ENCODE measurements at places on chromosomes 11 and 22.

DNA sequence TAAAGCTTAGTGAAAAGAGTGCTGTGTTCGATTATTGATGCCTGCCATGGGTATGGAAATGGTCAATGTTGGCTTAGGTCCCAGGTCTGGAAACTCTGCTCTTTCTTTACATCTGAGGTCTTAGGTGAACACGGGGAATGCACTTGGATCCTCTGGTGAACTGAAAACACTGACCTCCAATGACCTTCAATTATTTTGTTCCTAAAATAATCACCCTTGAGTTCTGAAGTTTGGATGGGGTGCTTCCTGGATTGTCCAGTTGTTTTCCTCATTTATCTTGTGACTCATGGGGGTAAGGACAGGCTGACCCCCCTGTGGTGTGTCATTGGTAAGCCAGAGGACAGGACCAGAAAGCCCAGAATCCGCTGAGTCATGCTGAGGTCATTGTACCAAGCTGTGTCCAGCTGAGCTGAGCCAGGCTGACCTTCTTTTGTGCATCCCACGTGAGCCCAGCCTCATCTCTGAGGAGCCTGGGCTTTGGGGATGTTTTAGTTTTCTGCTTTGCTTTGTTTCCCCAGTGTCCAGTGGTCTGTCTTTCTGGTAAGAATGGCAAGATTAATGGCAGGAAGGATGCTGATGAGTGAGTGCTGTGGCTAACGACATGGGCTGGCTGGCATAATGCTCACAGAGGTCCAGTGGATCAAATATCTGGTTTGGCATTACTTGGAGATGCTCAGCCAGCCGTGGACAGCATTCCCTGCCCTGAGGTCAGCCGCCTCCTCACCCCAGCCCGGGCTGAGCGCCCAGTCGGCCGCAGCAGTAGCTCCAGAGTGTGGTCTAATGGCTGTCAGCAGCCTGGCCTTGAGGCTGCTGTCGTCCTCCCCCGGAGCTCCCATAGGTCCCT is 35.6 kb downstream of the AMPD3 start:
- DNase-seq = no peak

DNA sequence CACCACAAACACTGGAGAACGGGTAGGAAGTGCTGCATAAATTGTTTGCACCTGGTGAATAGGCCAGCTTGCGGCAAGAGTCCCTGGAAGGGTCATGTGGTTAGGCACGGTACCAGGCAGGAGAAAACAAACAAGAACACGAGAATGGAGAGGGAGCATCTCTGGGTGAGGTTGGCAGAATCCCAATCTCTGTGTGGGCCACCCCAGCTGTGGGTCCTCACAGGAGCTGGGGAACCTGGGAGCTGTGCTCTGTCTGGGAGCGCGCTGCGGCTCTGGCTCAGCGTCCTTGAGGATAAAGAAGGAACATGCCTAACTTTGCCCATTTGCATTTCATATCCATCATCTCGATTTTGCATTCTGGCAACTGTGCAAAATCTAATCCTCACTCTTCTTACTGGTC is 46.1 kb upstream of the JAM3 start:
- no peak for DNase-seq

DNA sequence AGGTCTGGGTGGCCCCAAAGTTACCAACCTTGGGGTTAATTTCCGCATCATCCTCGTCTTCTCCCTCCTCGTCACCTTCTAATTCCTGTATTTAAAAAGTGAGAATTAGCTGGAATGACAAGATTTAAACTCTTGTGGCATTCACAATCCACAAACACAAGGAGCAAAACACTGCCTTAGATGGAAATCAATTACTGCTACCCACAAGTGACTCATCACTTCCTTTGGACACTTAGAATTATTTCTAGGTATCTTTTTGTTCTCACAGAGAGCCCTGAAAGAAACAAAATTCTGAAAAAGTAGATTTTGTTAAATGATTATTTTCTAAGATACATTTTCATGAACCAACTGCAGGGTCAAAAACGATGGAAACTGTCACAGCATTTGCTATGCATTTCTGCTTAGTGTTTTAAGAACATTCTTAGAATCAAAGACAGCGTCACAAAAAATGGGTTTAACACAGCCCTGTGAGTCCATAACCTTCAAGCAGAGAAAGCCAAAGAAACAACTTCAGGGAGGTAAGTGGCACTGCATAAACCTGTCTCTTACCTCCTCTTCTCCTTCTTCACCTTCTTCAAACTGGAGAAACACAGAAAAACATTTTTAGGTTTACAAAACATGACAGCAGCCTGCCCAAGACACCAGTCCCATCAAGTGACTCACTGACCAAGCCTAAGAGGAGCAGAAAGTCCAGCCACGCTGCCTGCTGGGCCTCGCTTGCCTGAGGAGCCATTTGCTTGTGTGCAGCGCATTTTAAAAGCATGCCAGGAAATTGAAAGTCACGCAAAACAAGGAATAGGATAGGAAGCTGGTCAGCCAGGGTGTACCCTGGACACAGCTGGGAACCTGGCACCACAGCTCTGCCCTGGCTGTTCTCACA is 22.3 kb upstream of the PHLDA2 start:
- no peak for DNase-seq

DNA sequence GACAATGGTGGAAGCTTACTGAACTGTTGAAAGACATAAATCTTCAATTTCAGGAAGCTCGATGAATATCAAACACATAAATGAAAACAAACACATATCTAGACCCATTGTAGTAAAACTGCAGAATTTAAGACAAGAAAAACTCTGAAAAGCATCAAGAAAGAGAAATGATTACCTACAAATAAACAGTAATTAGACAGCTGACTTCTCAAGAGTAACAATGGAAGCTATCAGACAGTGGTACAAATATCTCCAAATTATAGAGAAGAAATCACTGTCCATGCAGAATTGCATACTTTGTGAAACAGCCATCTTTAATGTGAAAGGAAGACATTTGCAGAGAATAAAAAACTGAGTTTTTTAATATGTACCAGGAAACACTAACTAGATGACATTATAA is 45.7 kb downstream of the ANO3 start:
- no peak for DNase-seq

GRCh38 chr11:125638315-125638714 is 13.4 kb downstream of the CHEK1 start:
- no peak for DNase-seq
